ENCODE measurements at places on chromosomes 12 and 14.

DNA sequence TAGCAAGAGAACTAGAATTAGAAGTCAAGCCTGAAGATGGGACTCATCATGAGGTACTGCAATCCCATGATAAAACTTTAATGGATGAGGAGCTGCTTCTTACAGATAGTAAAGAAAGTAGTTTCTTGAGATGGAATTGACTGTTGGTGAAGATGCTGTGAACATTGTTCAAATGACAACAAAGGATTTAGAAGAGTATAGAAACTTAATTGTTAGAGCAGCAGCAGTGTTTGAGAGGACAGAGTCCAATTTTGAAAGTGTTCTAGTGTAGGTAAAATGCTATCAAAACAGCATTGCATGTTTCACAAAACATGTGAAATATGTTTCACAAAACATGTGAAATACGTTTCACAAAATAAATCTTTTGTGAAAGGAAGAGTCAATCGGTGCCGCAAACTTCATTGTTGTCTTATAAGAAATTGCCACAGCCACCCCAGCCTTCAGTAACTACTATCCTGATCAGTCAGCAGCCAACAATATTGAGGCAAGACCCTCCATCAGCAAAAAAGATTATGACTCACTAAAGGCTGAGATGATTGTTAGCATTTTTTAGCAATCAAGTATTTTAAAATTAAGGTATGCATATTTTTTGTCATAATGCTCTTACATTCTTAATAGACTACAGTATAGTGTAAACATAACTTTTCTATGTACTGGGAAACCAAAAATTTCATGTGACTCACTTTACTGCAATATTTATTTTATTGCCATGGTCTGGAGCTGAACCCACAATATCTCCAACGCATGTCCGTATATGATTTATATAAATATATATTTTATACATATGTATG, 173.4 kb upstream of the BMP4 start:
- no peak for DNase-seq

DNA sequence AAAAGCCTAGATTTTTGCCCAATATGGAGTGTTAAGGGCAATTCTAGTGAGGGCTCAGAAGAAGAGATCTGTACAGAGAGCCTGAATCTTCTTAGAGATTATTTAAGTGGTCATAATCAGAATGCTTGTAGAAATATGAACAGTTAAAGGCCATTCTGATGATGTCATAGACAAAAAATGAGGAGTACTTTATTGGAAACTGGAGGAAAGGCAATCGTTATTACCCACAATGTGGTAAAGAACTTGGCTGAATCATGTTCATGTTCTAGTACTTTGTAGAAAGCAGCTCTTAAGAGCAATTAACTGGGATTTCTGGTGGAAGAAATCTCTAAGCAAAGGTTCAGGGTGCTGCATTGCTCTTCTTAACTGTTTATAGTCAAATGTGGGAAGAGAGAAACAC, 36.4 kb upstream of the SYT10 start:
- peak; percentile 10 for DNase-seq

DNA sequence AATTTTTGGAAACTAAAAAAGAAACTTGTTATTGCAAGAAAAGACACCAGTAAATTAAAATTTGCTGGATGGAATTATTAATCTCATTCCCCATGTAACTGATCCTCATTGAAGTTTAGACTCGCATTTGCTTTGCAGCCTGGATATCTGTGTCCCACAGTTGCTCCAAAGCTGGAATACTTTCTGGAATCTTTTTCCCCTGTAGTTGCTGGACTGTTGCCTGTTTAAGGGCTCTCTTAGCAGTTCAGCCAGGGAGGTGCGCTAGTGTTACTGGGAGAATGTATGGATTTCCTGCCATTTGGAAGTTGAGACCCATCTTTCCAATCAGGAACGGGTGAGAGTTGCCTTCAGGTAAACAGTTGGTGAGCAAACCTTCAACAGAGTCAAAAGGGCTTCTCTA, 20.3 kb downstream of the BCL2L14 start:
- no peak for DNase-seq

DNA sequence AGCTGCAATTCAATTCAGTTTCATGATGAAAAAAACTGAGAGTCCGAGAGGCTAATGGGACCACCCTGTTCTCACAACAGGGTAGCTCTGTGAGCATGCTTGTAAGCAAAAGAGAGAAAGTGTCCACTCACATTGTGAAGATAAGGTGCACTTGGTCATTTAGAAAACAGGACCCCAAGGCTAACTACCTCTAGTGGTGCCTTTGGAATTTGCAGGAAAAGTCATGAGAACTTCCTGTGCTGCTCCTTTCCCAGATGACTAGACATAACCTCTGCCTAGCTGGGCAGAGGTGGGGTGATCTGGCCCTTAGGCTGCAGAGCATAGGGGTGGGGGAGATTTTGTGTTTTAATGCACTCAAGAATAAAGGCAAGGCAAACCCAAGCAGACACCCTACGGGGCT, 118.9 kb downstream of the STAB2 start:
- DNase-seq = no peak

- no peak for DNase-seq
Measured at GRCh38 chr12:5923751-5924150, 21.3 kb downstream of the ANO2 start.

GRCh38 chr12:125028106-125028505, 34.7 kb downstream of the BRI3BP start:
- DNase-seq = no peak

DNA sequence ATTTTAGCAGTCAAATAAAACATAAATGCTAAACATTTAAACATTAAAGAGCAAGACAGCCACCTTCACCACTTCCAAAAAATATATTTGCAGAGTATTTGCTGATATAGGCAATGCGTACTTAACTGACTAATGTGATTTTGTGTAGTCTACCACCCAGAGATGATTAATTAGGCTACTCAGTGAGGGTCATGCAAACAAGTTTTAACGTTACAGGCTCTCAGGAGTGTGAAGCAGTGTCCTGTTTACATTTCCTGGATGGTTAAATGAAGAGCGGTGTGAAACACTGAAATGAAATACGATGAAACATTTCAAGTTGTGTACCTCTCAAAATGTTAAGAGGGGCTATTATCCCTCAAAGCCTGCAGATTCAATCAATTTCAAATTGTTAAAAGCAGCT, 165.8 kb upstream of the LRIG3 start:
- peak; percentile 65 for DNase-seq

GRCh38 chr12:64893961-64894360, 69.5 kb downstream of the TBC1D30 start:
- DNase-seq = peak; percentile 78

- no peak for DNase-seq
Measured at GRCh38 chr14:75350505-75351060, 72.0 kb downstream of the FOS start.

DNA sequence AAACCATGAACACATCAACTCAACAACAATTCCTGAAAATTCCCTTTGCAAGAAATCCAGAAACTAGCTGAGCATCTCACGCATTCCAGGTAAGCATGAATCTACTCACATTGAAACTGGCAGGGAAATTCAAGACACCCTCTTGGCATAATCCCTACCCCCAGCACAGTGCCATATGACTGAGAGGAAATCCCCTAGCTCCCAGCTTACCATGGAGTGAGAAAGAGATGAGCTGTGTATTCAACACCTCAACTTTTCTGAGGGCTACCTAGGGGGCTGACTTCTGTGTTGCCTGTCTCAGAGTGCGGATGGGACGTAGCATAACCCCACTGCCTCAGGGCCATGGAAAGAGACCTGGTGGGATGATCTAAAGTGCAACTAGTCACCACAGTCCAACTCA, 37.7 kb upstream of the GPR132 start:
- no peak for DNase-seq

GRCh38 chr12:24374452-24374851, 425.0 kb upstream of the SOX5 start:
- DNase-seq = no peak

DNA sequence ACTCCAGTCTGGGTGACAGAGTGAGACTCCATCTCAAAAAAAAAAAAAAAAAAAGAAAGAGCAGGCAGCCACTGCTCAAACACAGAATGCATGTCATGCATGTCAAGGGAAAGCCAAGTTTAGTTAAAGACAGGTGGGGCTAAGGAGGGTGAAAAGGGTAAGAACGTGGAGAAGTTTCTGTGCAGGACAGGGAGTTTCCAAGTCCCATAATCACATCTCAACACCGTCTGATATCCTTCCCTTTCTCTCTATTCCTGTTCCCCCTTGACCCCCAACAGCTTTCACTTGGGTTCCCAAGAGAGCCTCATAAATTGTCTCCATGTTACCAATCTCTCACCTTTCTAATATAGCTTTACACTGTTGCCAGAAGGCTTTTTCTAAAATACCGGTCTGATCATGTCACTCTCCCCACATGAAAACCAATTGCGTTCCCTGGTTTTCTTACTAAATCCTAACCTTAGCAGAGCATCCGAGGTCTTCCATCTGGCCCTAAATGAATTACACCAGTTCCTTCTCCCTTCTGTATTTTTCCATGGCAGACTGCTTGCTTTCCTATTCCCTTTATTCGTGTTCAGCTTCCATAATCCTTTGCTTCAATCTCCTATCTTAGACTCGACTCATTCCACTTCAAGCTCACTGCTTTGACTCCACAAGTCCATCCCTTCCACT, 37.0 kb downstream of the LIMA1 start:
- no peak for DNase-seq

DNA sequence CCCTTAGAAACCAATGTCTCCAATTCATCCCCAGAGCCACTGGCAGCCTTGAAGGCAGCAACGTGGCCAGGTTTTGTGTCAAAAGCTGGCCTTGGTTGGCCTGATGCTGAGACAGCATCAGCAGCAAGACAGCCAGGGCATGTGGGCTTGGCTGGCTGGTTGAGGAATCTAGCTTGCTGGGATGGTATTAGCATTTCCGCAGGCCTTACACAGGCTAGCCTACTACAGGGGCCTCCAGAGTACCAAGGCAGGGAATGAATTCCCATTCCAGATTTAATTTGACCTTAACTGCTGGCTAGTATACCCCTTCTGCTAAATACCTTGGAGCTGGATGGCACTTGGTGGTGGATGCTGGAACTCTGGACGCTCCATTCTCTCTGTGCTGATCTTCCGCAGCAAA, 15.8 kb downstream of the NGDN start:
- DNase-seq = no peak

- no peak for DNase-seq
Measured at GRCh38 chr12:52601671-52602070, 408 bp upstream of the KRT72 start.
